Panc1 (cell line): ENCODE measurements at places on chromosomes 7 and 10.

DNA sequence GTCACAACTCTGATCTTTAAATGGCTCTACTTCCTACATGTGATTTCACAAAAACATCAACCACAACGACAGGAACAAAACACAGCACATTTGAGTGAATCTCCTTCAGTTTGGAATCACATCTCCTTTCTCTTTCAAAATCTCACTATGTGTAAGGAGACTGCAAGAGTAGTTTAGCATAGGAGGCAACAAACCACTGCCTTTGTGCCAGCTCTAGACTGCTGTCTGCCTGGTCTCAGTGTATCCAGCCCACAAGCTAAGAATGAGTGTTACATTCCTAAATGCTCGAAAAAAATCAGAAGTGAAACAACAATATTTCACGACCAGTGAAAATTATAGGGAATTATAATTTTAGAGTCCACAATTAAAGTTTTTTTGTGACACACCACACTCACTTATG is 217.0 kb upstream of the STEAP4 start:
- no peak for DNase-seq

DNA sequence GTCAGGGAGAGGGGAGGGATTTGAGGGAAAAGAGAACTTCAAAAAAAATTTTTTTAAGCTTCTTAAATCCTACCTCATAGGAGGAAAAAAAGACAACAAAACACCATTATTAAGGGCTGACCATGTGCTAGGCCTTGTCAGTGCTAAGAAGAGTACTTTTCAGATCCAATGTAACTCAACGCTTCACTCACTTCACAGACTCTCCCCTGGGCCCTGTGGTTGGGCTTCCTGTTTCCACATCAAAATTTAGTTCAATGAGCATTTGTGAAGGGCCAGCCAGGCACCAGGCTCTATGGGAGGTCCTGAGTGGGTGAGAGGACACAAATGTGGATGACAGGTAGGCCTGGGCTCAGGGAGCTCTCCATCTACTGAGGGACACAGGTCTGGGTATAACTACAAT is 249.8 kb downstream of the PTEN start:
- DNase-seq = no peak

DNA sequence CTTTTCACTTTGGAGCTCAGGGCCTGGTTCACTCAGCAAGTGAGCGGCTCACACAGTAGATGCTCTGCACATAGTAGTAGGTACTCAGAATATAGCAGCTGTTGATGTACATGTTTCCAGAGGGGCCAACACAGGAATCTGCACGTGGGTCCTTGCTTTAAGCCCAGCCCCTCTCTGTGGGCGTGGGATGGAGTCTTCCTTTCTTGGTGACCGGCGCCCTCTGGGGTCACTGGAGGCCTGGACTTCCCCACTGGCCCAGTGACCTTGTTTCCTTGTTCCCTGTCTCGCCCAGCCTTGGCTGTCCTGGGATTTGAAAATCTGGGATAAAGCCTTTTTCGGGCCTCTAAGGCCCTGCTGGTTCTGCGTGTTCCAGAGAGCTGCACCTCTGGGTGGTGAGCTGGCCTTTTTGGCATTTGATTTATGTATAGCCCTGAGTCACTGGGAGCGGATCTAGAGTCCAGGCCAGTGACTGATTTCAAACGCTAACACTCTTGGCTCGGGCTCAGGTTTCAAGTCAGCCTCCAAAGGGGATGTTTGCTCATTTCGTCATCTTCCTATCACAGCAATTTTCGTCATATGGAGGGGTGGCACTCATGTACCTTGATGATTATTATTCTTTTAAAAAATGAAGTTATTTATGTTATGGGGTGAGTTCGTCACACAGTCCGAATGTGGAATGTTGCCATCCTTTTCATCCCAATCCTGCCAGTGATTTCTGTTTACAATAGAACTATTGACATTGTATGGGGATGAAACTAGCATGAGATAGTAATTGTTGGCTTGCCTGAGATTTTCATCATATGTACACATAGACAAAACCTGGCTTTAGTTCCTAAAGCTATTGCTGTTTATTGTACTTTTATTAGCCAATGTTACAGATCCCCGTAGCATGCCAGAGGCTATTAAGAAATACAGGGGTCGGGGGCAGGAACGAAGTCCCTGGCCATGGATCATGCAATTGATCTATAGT is 65.5 kb downstream of the CUX1 start:
- peak; percentile 100 for DNase-seq

GRCh38 chr10:529468-530230 is 159.8 kb downstream of the DIP2C start:
- DNase-seq = no peak

DNA sequence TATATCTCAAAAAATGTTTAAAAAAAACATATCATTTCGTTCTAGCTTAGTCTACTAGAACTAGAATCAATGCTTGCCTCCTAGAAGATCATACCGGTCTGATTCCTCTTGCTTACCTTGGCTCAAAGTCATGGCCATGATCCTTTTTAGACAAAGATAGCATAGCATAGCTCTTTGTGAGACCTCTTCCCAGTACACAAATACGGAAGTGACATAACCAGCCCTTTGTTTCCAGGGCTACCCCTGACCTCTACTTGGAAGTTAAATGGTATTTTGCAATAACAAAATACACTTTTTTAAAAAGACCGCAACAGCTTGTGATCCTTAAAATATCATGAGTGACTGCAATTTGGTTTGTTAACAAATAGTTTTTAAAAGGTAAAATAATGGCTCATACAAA is 130.7 kb upstream of the NOBOX start:
- no peak for DNase-seq

DNA sequence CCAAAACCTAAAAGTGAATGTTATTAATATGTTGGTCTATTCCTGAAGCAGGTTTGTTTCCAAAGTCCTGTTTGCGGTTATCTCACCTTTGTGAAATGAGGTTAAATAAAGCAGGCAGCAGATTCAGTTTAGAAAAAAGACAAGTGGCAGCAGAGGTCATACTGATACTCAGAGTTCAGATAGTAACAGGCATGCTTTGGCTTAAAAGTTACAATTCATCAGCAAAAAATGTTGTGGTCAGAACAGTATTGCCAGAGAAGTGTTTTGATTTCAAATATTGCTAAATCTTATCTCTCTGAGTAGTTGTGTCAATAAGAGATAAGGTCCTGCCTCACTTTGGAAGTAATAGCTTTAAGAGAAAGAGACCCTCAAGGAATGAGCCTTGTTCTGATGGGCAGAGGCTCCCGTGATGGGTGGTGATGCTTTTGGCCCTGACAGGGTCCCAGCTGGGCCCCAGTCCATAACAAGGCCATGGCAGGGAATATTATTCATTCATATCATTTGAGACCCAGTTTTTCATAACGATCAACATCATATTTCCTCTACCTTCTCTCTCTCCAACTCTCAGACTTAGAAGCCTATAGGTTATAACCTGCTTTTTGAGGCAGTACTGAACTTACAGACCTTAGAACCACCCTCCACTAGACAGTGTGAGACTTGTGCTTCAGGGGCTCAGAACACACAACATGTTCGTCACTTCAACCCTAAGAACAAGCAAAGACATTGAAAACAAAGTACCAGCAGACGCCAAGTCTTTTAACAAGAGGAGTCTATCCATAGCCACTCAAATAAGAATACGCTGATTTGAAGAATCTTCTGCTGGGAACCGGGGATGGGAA is 58.5 kb upstream of the AHR start:
- DNase-seq = no peak

GRCh38 chr7:15920953-15921352 is 234.5 kb upstream of the MEOX2 start:
- no peak for DNase-seq

DNA sequence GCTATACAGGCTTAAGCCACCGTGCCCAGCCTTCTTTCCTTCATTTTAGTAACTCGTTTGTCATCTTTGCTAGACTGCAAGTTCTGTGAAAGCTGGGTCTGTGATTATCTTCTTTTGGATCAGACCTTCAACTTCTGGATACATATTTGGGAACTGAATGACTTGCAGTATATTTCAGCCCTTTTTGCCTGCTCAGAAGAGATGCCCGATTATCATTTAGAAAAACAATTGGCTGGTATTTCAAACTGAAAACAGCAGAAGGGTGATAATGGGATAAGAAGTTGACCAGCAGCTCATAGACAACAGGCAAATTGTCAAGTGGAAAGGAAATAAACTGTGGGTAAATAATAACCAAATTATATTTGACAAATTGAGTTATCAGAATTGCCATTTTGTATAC is 14.6 kb downstream of the RSBN1L start:
- no peak for DNase-seq

DNA sequence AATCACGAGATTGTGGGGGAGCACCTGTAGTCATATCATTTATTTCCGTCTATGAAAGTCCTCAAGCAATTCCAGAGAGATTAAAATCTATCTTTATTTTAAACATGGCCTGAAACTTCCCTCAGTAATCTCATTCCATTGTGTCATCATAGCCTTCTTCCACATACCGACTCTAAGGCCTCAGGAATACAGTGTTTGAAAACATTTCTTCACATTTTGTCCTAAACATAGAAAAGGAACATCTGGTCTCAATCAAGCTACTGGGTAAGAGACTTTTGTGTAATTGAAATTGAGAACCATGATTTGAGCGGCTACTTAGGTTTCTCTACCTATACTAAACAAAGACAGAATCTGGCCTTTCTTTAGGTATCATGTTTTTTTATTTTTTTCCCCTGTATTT is 78.0 kb upstream of the ELMO1 start:
- no peak for DNase-seq

DNA sequence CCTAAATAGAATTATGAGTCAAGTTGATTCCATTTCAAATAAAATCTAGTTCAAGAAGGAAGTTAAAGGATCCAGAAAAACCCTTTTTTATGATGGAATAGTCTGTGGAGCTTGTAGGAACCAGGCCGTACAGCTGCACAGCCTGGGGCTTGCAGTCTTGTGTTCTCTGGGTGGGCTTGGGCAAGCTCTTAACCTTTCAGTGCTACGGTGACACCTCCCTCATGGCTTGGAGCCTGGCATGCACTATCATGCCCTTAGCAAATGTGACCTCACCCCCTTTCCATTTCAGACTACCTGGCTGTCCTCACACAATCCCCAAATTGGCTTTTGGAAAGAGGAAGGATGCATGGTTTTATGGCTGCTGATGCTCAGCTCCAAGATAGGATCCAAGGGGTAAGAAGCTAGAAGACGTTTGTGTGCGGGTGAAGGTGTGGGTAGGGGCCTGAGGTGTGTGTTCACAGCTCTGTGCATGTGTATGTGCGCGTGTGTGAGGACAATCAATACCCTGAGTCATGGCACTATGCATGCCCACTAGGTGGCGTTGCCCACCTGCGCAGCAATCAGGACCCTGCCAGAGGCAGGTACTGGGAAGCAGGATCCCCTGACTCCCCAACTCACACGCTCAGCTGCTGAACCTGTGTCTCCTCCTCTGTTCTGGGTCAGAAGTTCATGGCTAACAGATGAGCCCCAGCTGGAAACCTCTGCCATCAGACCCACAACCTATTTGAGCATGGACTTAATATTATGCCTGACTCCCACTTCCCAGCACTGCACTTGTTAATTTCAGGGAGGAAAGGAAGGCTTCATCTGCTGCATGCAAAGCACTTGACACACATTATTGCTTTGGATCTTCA is 113.4 kb downstream of the PTPN20 start:
- peak; percentile 68 for DNase-seq

- no peak for DNase-seq
These were observed 222.9 kb downstream of the PTEN start for GRCh38 chr10:88086187-88086960.

- no peak for DNase-seq
These were observed 4.3 kb downstream of the VIPR2 start for GRCh38 chr7:159140170-159140910.

GRCh38 chr7:157645539-157645938 is 308.7 kb downstream of the DNAJB6 start:
- DNase-seq = no peak
